ENCODE measurements at places on chromosomes 7 and 10. TPM values are rescaled to one million over a fixed set of nuclear protein-coding genes. Genes with fewer than 3 reads are reported as not detected.

GRCh38 chr7:133633055-133633454 lies 380.2 kb downstream of the EXOC4 start:
- H3K4me1 ChIP-seq: no peaks in the 10 kb centered on the region
- no peaks in the 10 kb centered on the region for H3K27me3 ChIP-seq
- H3K36me3 ChIP-seq: peaks cover 35% of the 10 kb centered on the region
- H3K27ac ChIP-seq: no peak overlapping the region
- DNase-seq: no peak

GRCh38 chr10:133266056-133266795 lies 10.4 kb downstream of the ADAM8 start:
- H3K4me3 ChIP-seq: no peak overlapping the region
- no peaks in the 10 kb centered on the region for H3K27me3 ChIP-seq
- no peak for DNase-seq
- peaks cover 27% of the 10 kb centered on the region for H3K4me1 ChIP-seq
- no peaks in the 10 kb centered on the region for H3K36me3 ChIP-seq

DNA sequence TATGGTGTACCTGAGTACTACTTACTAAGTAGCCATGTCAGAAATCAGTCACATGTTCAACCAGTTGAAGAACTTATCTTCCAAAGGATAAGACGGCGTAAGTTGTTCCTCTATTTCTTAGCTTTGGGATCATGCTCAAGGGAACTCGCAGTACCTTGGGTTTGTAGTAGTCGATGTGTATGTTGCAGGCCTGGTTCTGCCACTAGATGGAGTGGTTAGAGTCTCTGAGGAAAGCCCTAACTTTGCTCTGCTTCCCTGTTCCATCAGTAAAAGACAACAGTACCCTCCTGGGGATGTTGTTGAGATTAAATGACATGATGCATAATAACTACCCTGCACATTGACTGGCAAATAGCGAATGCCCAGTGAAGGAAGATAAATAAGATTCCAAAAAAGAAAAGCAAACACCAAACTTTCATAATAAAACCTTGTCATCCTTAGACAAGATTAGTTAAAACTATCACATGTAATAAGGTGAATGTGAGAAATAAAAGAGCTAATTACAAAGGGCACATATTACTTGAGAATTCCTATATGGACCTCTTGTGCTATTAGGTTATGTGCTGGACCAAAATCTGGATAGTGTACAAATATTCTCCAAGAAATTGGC lies 165.9 kb downstream of the ABCA13 start:
- no peak overlapping the region for H3K4me3 ChIP-seq
- no peak for DNase-seq
- no peaks in the 10 kb centered on the region for H3K4me1 ChIP-seq

The MICALL2 gene
- polyA plus RNA-seq: not detected

DNA sequence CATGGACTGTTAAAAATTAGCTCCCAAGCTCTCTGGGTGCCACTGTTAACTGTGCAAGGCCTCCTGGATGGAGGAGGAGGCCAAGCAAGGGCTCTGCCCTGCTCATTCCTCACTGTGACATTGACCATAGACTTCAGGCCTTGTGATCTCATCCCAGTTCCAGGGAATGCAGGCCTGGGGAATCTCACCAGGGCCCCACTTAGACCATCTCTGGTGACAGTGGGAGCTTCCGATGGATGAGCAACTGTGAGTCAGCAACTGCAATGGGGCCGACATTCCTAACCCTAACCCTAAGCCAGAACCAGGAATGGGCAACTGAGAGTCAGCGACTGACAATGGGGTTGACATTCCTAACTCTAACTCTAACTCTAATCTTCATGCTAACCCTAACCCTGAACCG lies 50.4 kb upstream of the MSMB start:
- H3K36me3 ChIP-seq: no peaks in the 10 kb centered on the region
- H3K27me3 ChIP-seq: no peaks in the 10 kb centered on the region
- peak overlapping the region; percentile 86 for H3K27ac ChIP-seq
- no peak for DNase-seq

The PLEKHA8 gene
- 3.3 TPM for polyA plus RNA-seq

GRCh38 chr7:133207687-133208086 lies 45.2 kb upstream of the EXOC4 start:
- no peaks in the 10 kb centered on the region for H3K36me3 ChIP-seq
- peaks cover 25% of the 10 kb centered on the region for H3K27me3 ChIP-seq
- no peak overlapping the region for H3K27ac ChIP-seq
- DNase-seq: no peak

GRCh38 chr7:47404010-47404409 lies 177.9 kb downstream of the TNS3 start:
- no peak overlapping the region for H3K4me3 ChIP-seq
- peaks cover 11% of the 10 kb centered on the region for H3K36me3 ChIP-seq
- no peaks in the 10 kb centered on the region for H3K27me3 ChIP-seq
- no peak for DNase-seq
- peaks cover 7% of the 10 kb centered on the region for H3K4me1 ChIP-seq

GRCh38 chr7:107694386-107694785 lies 33.8 kb downstream of the SLC26A4 start:
- peaks cover 5% of the 10 kb centered on the region for H3K27me3 ChIP-seq
- no peak overlapping the region for H3K4me3 ChIP-seq
- H3K27ac ChIP-seq: no peak overlapping the region
- DNase-seq: no peak
- no peaks in the 10 kb centered on the region for H3K36me3 ChIP-seq
- H3K4me1 ChIP-seq: no peaks in the 10 kb centered on the region

The DKK1 gene
- not detected for polyA plus RNA-seq

DNA sequence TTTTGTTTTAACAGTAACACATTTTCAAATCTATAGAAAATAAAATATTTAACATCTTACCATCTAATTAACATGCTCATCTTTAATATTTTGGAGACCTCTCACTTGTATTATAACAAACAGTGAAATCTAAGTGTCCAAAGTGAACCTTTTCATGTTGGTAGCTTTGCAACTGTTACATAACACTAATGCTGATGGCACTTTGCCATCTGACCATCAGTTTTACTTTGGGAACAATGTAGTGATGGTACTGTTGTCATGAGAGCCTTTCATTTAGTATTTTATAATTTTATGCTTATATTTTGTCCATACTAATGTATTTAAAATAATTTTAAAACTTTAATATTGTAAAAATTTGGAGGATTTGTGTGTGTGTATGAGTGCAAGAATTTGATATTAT lies 1017.0 kb upstream of the KCND2 start:
- no peaks in the 10 kb centered on the region for H3K4me1 ChIP-seq
- no peak overlapping the region for H3K4me3 ChIP-seq
- DNase-seq: no peak
- no peaks in the 10 kb centered on the region for H3K27me3 ChIP-seq
- no peaks in the 10 kb centered on the region for H3K36me3 ChIP-seq

GRCh38 chr7:26959290-26959689 lies 94.9 kb upstream of the SKAP2 start:
- DNase-seq: no peak
- no peak overlapping the region for H3K4me3 ChIP-seq
- H3K27me3 ChIP-seq: peaks cover 20% of the 10 kb centered on the region

The SLC26A5 gene
- not detected for polyA plus RNA-seq

DNA sequence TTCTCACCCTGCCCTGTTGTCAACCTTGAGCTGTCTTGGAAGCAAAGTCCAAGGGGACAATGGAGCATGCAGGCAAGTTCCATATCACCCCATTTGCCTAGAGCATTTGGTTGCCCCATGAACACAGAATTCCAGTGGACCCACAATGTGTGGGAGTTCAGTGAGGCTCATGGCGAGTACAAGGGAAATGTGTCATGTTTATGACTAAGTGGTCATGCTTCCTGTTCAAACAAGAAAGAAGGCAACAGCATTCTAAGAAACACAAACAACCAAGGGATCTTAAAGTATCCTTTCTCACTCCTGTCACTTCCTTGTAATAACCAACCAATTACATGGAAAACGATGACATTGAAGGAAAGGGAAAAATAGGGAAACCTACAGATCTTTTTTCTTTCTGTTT lies 513.0 kb downstream of the INHBA start:
- DNase-seq: no peak
- H3K36me3 ChIP-seq: no peaks in the 10 kb centered on the region
- no peak overlapping the region for H3K27ac ChIP-seq
- H3K4me1 ChIP-seq: no peaks in the 10 kb centered on the region

The OR6V1 gene
- polyA plus RNA-seq: not detected

The CYP3A7 gene
- not detected for polyA plus RNA-seq

DNA sequence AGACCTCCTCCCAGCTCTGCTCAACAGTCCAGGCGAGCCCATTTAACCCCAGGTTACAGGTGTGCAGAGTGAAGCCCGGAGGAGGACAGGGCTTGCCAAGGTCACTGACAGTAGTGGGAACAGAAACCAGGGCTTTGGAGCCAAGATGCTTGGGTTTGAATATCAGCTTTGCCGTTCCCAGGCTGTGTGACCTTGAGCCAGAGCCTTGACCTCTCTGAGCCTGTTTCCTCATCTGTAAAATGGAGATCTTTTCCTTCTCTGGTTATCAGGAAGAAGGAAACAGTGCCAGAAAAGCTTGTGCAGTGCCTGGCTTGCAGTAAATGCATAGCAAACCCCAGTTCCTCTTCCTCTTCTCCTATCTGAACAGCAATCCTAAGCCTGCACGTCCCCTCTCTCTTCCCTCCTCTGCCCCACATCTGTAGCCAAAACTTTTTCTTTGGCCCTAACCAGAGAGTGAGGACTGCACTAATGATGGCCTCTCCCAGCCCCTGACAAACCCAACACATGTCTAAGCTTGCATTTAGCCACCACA lies 21.4 kb upstream of the MLXIPL start:
- no peak overlapping the region for H3K27ac ChIP-seq
- no peak overlapping the region for H3K4me3 ChIP-seq
- no peak for DNase-seq
- peaks cover 17% of the 10 kb centered on the region for H3K4me1 ChIP-seq
- peaks cover 43% of the 10 kb centered on the region for H3K27me3 ChIP-seq

The BAMBI gene
- 0.15 TPM for polyA plus RNA-seq

The PIP gene
- polyA plus RNA-seq: not detected

- H3K27ac ChIP-seq: no peak overlapping the region
- H3K27me3 ChIP-seq: peaks cover 27% of the 10 kb centered on the region
- peaks cover 8% of the 10 kb centered on the region for H3K4me1 ChIP-seq
- H3K36me3 ChIP-seq: no peaks in the 10 kb centered on the region
Measured at GRCh38 chr7:27430105-27430504, 187.5 kb downstream of the EVX1 start.

The THNSL1 gene
- polyA plus RNA-seq: 5.6 TPM

DNA sequence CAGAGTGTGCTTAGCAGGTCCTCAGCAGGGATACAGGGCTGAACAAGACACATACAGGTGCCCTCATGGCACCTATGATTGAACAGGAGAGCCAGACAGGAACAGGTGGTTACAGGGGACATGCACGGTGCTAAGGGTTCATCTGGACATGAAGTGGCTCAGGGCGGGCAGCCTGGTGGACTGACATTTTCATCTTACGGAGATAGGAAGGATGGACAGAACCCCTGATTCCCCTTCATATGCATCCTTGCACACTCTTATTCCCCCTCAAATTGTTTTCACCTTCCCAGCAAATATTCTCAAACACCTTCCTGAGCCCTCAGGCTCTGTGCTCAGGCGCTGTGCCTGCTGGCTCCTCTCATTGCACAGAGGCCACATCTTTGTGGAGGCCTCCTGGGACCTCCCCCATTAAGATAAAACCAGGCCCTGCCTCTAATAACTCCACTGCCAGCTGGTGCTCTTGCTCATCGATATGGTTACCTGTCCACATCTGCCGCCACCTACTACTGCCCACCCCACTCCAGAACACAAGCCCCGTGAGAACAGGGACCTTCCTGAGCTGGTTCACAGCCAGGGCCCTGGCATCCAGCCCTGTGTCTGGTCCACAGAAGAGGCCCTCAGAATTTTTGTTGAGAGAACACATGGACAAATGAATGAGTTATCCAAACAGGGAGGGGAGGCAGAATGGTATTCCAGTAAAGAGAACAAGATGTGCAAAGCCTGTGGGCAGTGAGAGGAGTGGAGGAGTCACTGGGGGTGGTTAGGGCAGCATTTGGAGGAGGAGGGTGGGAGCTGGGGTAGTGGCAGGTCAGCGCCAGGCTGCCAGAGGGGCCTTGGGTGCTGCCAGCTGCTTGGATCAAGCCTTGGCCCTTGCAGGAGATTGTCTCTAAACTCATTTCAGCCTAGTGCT lies 68.9 kb upstream of the AQP1 start:
- H3K27me3 ChIP-seq: no peaks in the 10 kb centered on the region
- DNase-seq: no peak
- H3K36me3 ChIP-seq: no peaks in the 10 kb centered on the region
- H3K4me1 ChIP-seq: no peaks in the 10 kb centered on the region
- no peak overlapping the region for H3K4me3 ChIP-seq

GRCh38 chr7:47979145-47979831 lies at the start of gene HUS1:
TSS of gene HUS1 (minus strand) at chr7:47979615. CDS start at chr7:47979519, 96 bp downstream.
- H3K36me3 ChIP-seq: peaks cover 20% of the 10 kb centered on the region
- DNase-seq: peak; percentile 87
- H3K4me1 ChIP-seq: peaks cover 26% of the 10 kb centered on the region
- H3K27ac ChIP-seq: peak within 1 kb of the TSS; percentile 99
- peak within 1 kb of the TSS; percentile 99 for H3K4me3 ChIP-seq

- peaks cover 68% of the 10 kb centered on the region for H3K4me1 ChIP-seq
- no peak for DNase-seq
- H3K27me3 ChIP-seq: no peaks in the 10 kb centered on the region
- H3K36me3 ChIP-seq: peaks cover 7% of the 10 kb centered on the region
- H3K4me3 ChIP-seq: no peak overlapping the region
- H3K27ac ChIP-seq: no peak overlapping the region
Measured at GRCh38 chr7:44463169-44463808, 27.2 kb downstream of the NUDCD3 start.

- peak overlapping the region; percentile 74 for H3K27ac ChIP-seq
- H3K4me1 ChIP-seq: peaks cover 70% of the 10 kb centered on the region
- no peak overlapping the region for H3K4me3 ChIP-seq
- H3K36me3 ChIP-seq: peaks cover 38% of the 10 kb centered on the region
- H3K27me3 ChIP-seq: no peaks in the 10 kb centered on the region
- DNase-seq: no peak
Measured at GRCh38 chr7:3028071-3028757, 15.5 kb downstream of the CARD11 start.

DNA sequence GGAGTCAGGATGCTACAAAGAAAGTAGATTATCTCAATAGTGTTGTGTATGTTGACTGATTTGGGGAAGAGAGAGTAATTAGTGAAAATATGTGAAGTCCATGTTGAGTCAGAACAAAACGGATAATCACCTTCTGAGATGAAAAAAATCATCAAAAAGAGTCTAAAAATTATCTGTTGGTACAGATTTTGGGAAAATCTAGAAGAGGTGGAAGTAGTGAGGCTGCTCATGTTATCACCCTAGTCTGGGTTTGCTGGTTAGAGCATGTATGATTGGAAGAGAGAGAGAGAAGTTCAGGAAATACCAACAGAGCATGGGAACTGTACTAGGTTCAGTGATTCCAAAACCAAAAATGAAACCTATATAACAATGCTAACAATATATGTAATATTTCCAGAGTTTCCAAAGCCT lies 12.3 kb downstream of the RPA3 start:
- peak overlapping the region; percentile 44 for H3K27ac ChIP-seq
- no peak overlapping the region for H3K4me3 ChIP-seq
- no peaks in the 10 kb centered on the region for H3K27me3 ChIP-seq
- H3K4me1 ChIP-seq: peaks cover 27% of the 10 kb centered on the region

DNA sequence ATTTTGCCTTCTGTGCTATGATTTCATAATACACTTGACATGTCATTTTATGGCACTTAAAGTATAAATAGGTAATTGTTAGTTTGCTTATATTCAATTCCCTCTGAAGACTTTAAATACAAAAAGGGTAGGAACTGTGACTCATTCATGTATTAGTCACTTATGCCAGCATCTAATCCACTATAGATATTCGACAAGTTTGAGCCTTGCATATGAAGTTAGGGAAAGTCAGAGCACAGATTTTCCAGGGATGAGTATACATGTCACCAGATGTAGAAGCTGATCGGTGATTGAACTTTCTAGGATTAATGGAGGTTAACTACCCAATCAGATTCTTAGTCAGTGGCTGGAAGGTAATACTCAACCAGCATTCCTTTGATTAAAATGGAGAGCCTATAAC lies 1321.5 kb downstream of the XPNPEP1 start:
- H3K27ac ChIP-seq: no peak overlapping the region
- no peaks in the 10 kb centered on the region for H3K27me3 ChIP-seq
- H3K4me1 ChIP-seq: peaks cover 5% of the 10 kb centered on the region

The SPDYE11 gene
- polyA plus RNA-seq: not detected
